Fibroblast of the aortic adventitia (primary cell): ENCODE measurements at places on chromosomes 1 and 21.

- DNase-seq, result peak; percentile 81
These were observed 7.6 kb downstream of the TTF2 start for GRCh38 chr1:117067533-117068370.

- DNase-seq, result peak; percentile 14
These were observed 34.1 kb upstream of the GPR52 start for GRCh38 chr1:174413632-174414031.

DNA sequence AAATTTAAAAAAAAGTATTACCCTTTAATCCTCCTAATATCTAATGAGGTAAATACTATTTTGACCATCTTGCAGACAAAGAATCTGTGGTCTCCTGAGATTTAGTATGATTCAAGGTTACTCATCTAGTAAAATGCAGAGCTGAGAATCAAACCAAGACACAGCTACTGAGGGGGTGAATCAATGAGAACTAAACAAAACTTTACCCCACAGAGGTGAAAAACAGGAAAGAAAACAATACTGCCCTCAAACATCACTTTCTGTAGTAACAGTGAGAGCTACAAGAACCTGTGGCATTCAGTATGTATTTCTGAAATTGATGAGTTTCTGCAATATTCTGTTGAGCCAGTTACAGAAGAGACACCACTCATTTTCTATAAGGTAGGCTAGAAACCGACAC, 85.1 kb downstream of the JAK1 start:
- peak; percentile 48 for DNase-seq

- no peak for DNase-seq
These were observed 56.8 kb upstream of the HNRNPU start for GRCh38 chr1:244920911-244921761.

- DNase-seq, result no peak
These were observed 94.5 kb downstream of the DNTTIP2 start for GRCh38 chr1:93784538-93784937.

GRCh38 chr1:55974714-55975441, 604.5 kb downstream of the PLPP3 start:
- DNase-seq, result peak; percentile 97
